Foreskin melanocyte (primary cell): ENCODE measurements at places on chromosomes 1 and 21.

GRCh38 chr1:25046194-25046532, 116.1 kb upstream of the RUNX3 start:
- no peak for DNase-seq

- no peak for DNase-seq
Observed at GRCh38 chr1:200912737-200913407, 18.2 kb downstream of the INAVA start.

GRCh38 chr1:157135646-157136045, 2.5 kb downstream of the ETV3 start:
- no peak for DNase-seq

GRCh38 chr1:59698386-59698785, 116.4 kb upstream of the HOOK1 start:
- DNase-seq: no peak

DNA sequence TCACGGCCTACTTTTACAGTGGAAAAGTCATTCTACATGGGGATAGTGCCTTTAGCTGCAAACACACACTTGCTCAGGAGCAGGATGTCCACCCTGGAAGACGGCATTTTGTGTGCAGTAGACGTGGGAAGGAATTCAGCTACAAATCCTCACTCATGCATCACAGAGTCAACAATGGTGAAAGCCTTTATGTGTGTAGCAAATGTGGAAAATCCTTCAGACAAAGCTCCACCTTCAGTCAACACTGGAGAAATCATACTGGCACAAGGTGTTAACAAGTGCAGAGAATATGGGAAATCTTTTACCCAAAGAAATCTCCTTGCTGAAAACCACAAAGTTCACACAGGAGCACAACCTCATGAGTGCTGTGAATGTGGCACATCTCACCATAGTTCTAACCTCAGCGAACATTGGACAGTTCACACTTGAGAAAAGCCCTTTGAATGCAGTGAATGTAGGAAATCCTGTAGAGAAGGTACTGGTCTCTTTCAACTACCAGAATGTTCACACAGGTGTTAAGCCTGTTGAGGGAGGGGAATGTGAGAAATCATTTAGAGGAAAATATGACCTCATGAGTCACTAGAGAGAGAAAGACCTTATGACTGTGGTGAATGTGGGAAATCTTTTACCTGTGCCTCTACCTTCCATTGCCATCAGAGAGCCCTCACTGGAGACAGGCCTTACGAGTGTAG, 101.8 kb downstream of the PTGS2 start:
- no peak for DNase-seq

DNA sequence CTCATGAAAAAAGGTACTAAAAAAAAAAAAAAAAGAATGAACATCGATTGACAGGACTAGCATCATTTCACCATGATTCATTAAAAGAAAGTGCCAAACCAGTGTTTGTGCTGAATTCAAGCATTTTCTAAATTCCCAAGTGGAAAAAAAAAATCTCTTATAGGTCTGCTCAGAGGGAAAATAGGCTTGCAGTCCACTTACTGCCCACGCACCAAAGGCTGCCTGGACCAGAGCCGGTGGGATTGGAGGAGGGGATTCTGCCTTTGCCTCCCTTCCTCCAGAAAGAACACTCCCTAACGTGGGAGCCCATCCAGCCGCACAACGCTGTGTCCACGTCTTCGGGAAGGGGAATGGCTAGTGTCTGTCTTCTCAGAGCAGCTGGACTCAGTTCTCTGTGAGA, 5.5 kb upstream of the TRAPPC10 start:
- DNase-seq: no peak

DNA sequence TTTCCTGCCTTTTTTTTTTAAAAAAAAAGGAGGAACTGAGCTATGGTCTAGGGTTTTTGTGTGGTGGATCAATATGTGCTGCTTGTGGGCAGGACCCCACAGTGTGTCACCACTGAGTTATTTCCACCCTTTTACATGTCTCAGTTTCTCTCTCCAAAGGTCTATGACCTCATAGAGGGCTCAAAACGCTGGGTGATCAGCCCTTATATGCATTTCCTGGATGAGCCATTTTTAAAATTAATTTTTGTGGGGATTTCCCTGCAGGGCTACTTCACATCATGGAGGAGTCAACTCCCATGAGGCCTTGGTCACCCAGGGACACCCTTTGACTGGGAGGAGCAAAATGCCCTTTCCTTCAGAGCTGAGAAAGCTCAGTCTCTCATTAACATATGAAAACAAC, 20.7 kb upstream of the HAO2 start:
- DNase-seq: no peak

- DNase-seq: no peak
Observed at GRCh38 chr1:184465489-184466146, 78.8 kb downstream of the C1orf21 start.

- no peak for DNase-seq
Observed at GRCh38 chr1:168687816-168688215, 41.2 kb downstream of the DPT start.

DNA sequence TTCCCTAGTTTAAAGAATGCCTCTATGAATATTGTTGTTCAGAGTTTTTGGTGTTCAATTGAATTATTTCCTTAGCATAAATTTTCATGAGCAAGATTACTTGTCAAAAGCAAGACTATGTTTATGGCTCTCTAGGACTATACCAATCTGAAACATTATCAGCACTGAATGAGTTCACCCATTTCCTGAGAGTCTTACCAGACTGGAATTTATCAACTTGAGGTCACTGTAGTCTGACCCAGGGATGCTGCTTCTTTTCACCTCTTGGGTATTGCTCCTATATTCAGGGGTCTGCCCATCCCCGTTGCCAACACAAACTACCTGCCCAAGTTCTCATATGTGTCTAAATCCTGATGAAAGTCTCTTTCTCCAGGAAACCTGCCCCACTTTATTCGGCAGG, 42.6 kb downstream of the OPTC start:
- DNase-seq: no peak

- DNase-seq: no peak
Observed at GRCh38 chr1:61116421-61116820, 34.1 kb downstream of the NFIA start.

DNA sequence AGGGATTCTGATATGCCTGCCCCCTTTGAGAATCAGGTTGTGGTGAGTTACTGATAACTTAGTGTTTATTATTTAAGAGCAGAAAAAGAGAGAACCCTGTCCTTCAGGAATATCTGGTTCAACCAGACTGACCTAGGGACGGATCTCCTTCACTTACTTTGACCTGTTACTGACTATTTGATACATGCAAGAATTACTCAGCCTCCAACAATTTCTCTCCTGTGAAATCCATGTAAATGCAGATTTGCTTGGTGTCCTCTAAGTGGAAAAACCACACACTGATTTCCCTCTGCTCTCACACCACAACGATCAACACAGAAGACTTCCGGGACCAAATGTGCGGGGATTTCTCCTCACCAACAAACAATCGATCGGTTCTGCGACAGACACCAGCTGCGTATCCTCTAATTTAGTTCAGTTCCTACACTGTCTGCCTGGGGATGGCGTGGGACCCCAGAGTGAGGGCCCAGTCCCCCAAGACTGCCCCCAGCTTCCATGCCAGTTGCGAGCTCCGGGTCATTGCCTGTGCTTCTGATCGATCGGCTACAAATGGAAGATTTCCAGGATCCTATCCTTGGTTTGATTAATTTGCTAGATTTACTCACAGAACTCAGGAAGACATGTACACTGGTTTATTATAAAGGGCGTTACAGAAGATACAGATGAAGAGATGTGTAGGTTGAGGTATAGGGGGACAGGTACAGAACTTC, 51.7 kb downstream of the BACE2 start:
- DNase-seq: no peak

- DNase-seq: no peak
Observed at GRCh38 chr1:166590161-166590560, 249.1 kb upstream of the POGK start.

GRCh38 chr21:16532840-16533239, 803.1 kb downstream of the USP25 start:
- DNase-seq: no peak

GRCh38 chr1:115850937-115851336, 10.0 kb upstream of the NHLH2 start:
- DNase-seq: no peak
